CD4-positive, alpha-beta T cell treated with Interleukin-4 for 4 hours (primary cell): ENCODE measurements at places on chromosomes 1 and 21.

- DNase-seq, result no peak
Observed at GRCh38 chr1:243270097-243270864, 14.4 kb downstream of the SDCCAG8 start.

DNA sequence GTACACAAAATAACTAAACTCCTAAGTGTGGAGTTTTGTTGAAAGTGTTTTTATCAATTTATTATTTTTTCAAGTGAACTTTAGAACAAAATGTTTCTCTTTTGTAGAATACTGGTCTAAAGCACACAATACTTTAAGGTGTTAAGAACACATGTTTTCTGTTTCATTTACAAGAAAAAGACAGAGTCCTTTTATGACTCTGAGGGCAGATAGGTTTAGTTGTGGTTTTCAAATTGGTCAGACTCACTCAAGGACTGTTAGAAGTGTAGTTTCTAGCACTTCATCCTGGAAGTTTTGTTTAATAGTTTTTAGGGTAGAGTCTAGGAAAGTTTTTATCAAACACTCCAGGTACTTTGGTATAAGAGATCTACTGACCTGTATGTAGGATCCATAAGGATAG is 376.5 kb downstream of the LRRIQ3 start:
- no peak for DNase-seq

GRCh38 chr1:50278961-50279360 is 144.3 kb downstream of the DMRTA2 start:
- no peak for DNase-seq

- no peak for DNase-seq
Observed at GRCh38 chr1:168689726-168690602, 39.0 kb downstream of the DPT start.

GRCh38 chr1:171590022-171590421 is 32.0 kb upstream of the MYOCOS start:
- DNase-seq, result no peak

- no peak for DNase-seq
Observed at GRCh38 chr1:31675756-31676155, 28.1 kb downstream of the COL16A1 start.

GRCh38 chr1:74673351-74674111 is at the start of gene ERICH3:
Gene ERICH3, minus strand, starts transcription at chr1:74673792. Its CDS starts 273 bp downstream, at chr1:74673519.
- DNase-seq, result no peak

DNA sequence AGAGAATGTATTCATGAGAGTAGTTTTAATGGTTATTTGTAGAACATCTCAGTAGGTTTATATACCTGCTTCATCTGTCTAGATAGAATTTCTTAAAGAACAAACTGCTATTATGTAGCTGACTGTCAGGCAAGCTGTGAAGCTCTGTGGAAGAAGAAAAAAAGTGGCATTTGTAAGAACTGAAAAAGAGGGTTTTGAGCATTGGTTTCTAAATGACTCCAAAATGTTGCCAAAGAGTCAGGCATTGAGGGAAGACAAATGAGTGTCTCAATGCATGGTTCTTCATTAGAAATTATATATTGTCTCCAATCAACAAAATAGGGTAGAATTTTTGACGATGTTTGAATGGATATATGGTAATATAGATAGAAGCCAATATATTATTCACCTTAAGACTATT is 1276.1 kb downstream of the KCNT2 start:
- DNase-seq, result no peak

- DNase-seq, result no peak
Observed at GRCh38 chr1:229275005-229275404, 4.1 kb downstream of the RAB4A start.

- DNase-seq, result no peak
Observed at GRCh38 chr1:114108751-114109255, 44.9 kb downstream of the SYT6 start.

- no peak for DNase-seq
Observed at GRCh38 chr1:109876617-109877316, 33.9 kb upstream of the CSF1 start.

- DNase-seq, result no peak
Observed at GRCh38 chr1:45008516-45008915, 2.6 kb downstream of the HECTD3 start.

GRCh38 chr21:27407271-27407670 is 440.4 kb upstream of the ADAMTS5 start:
- DNase-seq, result no peak

DNA sequence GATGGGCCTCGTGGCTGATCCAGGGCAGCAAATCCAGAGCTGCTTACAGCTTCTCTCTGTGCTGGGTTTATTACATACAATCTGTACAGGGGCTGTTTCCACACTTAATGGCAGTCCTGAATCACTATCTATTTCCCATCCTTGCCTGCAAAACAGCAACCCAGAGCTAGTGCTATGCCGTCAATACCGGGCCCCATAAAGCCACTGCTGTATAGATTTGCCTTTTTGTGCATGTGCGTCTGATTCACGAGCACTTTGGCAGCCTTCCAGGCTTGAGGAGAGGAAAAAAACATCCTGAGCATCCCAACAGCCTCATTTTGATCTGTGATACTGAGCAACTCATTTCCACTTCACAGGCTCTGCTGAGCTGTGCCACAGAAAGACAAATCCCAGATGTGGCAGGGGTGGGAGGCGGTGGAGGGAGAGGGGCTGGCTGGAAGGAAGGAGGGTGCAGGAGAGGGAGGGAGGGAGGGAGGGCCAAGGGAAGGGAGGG is 65.2 kb upstream of the TARBP1 start:
- DNase-seq, result peak; percentile 42

GRCh38 chr1:67264899-67265298 is 42.8 kb upstream of the IL12RB2 start:
- DNase-seq, result no peak

GRCh38 chr21:46099476-46099875 is 1.6 kb downstream of the COL6A2 start:
- DNase-seq, result no peak

DNA sequence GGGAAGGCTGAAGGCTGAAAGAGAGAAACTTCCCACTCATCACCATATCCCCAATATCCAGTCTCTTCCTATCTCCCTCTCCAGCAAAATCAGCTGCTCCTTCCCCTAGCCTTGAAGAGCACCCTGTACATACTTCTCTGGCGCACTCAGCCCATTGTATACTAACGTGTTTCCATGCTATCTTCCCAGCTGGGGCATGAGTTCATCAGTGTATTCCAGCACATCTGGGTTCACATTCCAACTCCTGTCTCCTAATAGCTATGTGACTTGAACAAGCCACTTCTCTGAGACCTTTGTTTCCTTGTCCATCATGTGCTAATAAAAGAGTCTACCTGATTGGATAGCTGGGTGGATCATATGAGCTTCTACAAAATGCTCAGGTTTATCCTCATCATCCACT is 51.1 kb upstream of the OLIG2 start:
- DNase-seq, result no peak

DNA sequence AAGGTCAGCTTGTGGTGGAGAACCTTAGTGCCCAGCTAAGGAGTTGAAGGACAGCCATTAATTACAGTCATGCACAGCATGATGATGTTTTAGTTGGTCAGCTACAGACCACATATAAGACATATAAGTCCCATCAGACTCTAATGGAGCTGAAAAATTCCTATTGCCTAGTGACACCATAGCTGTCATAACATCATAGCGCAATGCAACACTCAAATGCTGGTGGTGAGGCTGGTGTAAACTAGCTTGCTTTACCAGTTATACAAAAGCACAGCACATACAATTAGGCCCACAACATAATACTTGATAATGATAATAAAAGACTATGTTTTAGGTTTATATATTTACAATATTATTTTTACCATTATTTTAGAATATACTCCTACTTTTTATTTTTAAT is 4.0 kb downstream of the ECHDC2 start:
- DNase-seq, result no peak

DNA sequence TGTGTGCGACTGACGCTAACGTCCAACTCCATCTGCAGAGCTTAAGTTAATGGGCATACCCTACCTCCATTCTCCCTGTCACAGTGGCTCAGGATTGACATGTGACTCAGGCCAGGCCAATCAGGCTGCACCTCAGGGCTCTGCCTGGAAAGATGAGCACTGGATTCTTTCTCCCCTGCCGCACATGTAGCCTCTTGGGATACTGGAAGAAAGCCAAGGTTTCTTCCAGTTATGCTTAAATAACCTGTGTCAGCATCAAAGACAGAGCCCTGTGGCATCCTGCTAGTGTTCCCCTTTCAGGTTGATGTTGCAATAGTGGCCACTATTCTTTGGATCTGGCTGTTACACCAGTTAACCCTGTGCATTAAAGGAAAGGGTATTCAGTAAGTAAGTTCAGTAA is 55.0 kb upstream of the SYT6 start:
- no peak for DNase-seq

GRCh38 chr1:239997515-239998311 is 94.0 kb upstream of the FMN2 start:
- no peak for DNase-seq

GRCh38 chr1:23718482-23718881 is 24.8 kb upstream of the ELOA start:
- no peak for DNase-seq

GRCh38 chr1:902802-903201 is 20.9 kb upstream of the SAMD11 start:
- no peak for DNase-seq

DNA sequence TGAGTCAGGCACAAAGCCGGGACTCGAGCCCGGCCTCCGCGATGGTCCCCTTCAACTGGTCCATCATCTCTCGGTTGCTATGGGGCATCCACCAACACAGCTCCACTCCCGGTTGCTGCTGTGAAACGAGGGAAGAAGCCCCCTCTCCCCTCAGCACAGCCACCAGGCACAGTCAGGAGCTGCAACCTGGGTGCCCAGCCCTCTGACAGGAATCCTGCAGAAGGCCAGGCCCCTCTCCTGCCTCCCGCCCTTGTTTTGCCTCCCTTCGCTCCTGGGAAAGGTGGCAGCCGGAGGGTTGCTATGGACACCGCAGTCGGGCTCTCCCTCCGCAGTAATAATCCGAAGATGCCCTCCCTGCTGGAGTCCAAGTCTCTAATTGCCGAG is 8.9 kb upstream of the KCNN3 start:
- no peak for DNase-seq

DNA sequence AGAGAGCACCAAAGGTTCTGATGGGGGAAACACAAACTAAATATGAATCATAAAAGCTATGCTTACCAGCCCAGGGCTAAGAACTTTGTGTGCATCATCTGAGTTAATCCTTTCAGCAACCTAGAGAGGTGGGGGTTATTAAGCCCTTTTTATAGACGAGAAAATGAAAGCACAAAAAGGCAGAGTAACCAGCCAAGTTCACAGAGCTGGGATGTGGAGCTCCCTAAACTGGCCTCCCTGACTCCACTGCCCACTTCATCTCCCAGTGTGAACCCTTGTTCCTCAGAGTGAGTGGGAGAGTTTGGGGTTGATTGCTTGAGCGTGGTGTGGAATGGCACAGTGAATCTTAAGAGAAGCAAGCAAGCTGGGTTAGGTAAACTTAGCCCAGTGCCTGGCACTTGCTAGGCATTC is 10.8 kb upstream of the BCAR3 start:
- no peak for DNase-seq

GRCh38 chr21:26840912-26841311 is 4.3 kb downstream of the ADAMTS1 start:
- no peak for DNase-seq

- DNase-seq, result no peak
Observed at GRCh38 chr1:231508941-231509340, 19.5 kb upstream of the TSNAX start.

GRCh38 chr1:201181323-201181722 is 9.3 kb upstream of the IGFN1 start:
- DNase-seq, result no peak

GRCh38 chr1:116777831-116778830 is 23.9 kb downstream of the CD2 start:
- DNase-seq, result peak; percentile 78

DNA sequence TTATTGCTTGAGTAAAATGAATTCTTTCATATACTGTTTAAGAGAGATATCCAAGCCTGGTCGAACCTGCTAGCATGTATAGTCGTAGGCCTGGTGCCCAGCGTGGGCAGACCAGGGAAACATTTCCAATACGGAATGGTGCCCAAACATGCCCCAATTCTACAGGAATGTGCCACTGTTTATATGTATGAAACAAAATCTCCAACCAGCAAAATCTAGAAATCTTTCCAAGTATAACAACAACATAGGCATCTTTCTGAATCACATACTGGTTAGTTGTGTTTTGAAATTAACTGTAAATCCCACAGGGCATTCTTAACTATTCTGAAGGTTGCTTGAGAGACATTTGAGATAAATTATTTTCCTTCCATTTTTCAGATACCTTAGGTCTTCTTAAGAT is 17.0 kb upstream of the ABCD3 start:
- no peak for DNase-seq

- peak; percentile 51 for DNase-seq
Observed at GRCh38 chr1:89606227-89606980, 26.5 kb upstream of the LRRC8C start.

DNA sequence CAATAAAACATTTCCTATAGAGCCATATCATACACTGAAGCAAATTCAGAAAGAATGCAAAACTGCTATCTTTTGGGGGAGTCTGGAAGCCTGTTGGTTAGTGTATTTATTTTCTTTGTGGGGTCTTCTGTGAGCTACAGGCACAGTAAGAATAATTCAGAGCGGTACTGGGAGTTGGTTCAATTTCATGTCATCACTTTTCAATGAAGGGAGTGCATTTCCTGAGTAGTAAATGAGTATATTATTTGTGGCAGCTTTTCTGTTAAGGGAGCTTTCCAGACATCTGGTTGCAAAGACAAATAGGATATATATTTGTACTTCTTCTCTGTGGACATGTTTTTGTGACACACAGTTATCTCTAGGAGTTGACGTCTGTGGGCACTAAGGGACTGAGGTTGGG is 130.6 kb downstream of the HUNK start:
- no peak for DNase-seq

GRCh38 chr1:183244466-183244865 is 58.4 kb downstream of the LAMC2 start:
- no peak for DNase-seq

DNA sequence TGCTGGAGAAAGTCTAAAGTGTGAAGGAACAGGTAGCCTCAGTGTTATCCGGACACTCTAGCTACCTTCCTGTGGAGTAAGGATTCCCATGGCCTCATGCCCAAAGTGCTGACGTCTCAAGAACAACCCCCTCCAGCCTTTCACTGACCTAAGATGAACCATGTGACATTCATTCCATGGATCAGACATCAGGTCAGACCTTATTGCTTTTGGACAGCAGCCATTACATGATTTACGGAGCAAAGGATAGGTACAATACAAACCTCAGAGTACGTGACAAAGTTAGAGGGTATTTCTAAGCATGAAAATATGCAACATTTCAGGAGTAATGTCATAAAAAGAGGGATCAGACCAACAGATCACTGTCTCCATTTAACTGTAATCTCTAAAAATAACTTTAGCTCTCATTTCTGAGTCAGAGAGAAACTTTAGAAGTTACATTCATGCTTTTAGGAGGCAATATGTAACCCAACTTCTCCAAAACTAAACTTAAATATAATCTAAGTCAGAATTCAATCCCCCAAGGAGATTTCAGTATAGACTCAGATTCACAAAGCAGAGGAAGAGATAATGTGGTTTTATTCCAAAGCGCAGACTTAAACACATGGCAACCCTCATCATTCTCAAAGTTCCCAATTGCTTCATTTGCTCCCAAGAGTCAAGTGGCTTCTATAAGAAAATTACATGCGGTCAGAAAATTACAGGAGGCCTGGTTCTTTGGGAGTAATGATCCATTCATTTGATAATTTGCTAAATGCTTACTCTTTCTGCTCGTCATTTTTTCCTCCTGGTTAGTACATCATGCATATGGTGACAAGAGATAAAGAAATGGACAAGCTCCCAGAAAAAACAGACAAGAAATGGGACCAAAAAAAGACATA is 280.4 kb downstream of the SETD4 start:
- no peak for DNase-seq
